CD4-positive, alpha-beta T cell treated with Interferon gamma for 1 hour (primary cell): ENCODE measurements at places on chromosomes 13 and 19.

DNA sequence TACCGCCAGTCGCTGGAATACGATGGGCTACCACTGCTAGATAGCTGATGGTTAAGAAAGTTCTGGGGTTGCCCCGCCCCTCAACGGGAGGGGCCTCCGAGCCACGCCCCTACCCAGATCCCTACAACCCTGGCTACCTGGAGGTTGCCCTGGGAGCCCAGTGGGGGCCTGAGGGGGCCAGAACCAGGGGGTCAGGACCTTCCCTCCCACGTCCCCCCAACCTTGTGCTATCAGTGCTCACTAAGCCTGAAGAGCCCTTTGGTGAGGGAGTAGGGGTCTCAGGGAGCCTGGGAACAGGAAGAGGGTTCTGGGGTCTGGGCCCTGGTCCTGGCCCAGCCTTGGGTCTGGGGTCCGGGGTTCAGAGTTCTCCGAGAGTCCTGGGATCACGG, 8.9 kb downstream of the OCEL1 start:
- peak; percentile 43 for DNase-seq

- peak; percentile 47 for DNase-seq
Measured at GRCh38 chr19:17830567-17831418, 9.5 kb upstream of the INSL3 start.

GRCh38 chr19:40128991-40129390, 38.2 kb upstream of the ZNF780A start:
- no peak for DNase-seq

- no peak for DNase-seq
Measured at GRCh38 chr13:87614276-87614675, 56.9 kb upstream of the SLITRK5 start.

- DNase-seq: no peak
Measured at GRCh38 chr13:34671137-34671536, 270.9 kb upstream of the NBEA start.

DNA sequence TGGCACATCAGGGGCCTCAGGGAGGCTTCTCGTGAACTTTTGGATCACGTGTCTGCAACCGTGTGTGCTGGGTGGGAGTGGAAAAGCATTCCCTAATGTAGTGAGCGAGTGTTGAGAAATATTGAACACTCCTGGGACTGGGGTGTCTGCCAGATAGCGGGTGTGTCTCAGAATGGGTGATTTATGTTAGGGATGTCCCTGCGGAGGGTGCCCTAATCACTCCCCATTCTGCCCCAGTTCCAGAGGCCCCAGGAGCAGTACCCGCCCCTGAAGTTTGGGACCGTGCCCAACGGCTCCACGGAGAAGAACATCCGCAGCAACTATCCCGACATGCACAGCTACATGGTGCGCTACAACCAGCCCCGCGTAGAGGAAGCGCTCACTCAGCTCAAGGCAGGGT, 24.2 kb upstream of the GRWD1 start:
- no peak for DNase-seq

GRCh38 chr13:31093145-31093885, 68.4 kb downstream of the HSPH1 start:
- DNase-seq: no peak

DNA sequence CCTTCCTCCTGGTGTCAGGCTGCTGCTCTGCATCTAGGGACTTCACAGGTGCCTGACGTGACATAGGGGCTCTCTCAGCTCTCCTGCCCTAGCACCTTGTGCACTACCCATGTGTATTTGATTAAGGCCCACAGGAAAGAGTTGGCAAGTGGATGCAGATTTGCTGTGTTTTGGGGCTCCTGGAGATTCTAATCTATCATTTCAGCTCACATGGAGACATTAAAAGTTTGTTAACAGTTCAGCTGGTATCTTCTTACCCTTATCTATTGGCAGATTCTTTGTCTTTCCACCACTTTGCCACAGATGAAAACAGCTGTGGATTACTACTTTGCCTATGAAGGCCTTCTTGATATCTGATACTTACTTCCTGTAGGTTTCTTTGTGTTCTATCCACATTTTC, 41.9 kb downstream of the WASF3 start:
- DNase-seq: no peak

DNA sequence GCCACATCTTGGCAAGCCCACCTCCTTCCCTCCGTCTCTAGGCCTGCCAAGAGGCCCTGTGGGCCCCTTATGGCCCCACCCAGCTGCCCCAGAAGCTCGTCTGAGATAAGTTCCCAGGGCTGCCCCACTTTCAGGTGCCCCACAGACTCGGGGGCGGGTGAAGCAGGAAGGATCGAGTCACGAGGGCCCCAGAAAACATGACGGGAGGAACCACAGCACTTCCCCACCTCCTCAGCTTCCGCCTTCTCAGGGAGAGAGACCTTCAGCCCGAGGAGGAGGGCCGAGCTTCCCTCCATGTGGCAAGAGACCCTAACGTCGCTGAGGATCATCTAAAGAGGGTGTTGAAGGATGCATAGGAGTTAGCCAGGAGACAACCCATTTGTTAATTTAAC, 4.5 kb upstream of the IL12RB1 start:
- DNase-seq: peak; percentile 86

GRCh38 chr13:30806784-30807183, 71.4 kb downstream of the ALOX5AP start:
- no peak for DNase-seq

DNA sequence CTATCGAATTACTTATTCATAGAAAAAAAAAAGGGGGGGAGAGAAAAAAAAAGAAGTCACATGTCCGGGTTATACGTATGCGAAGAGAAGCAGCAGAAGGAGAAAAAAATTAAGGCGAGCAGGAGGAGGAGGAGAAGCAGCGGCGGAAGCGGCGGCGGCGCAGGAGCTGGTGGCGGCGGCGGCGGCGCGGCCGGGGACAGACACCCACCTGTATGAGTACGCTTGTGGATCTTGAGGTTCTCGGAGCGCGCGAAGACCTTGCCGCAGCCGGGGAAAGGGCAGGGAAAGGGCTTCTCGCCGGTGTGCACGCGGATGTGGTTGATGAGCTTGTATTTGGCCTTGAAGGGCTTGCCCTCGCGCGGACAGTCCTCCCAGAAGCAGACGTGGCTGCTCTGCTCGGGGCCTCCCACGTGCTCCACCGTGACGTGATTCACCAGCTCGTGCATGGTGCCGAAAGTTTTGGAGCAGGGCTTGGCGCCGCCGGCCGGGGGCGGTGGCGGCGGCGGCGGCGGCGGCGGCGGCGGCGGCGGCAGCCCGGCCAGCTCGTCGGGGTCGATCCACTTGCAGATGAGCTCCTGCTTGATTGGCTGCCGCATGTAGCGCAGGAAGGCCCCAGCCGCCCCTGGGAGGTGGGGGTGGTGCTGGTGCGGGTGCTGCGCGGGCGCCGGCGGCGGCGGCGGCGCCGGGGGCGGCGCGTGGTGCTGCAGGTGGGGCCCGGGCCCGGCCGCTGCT, 1.5 kb downstream of the ZIC5 start:
- no peak for DNase-seq

DNA sequence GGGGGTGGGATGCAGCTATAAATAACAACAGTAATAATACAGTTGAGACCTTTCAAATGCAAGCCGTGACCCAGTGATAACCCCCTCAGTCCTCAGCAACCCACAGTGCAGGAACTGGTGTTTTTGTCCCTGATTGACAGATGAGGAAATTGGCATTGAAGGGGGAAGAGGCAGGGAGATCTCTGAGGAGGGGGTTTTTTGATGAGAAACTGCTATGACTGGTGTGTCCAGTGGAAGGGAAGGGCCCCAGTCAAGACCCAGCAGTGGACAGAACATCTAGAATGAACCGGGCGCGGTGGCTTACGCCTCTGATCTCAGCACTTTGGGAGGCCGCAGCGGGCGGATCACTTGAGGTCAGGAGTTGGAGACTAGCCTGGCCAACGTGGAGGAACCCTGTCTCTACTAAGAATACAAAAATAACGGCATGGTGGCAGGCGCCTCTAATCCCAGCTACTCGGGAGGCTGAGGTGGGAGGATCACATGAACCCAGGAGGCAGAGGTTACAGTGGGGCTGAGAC, 1.9 kb downstream of the MAP1S start:
- no peak for DNase-seq
